Frontal cortex (tissue), 4 donors: ENCODE measurements at places on chromosomes 1 and 21. TPM values are rescaled to one million over a fixed set of nuclear protein-coding genes. Genes with fewer than 3 reads are reported as not detected.

- DNase-seq, result no peak
Observed at GRCh38 chr21:28893687-28894086, 99.0 kb downstream of the LTN1 start.

GRCh38 chr21:45601551-45601950 is 42.0 kb upstream of the PCBP3 start:
- DNase-seq, result no peak

HEATR1 gene
- total RNA-seq, result 33.4 TPM

DNA sequence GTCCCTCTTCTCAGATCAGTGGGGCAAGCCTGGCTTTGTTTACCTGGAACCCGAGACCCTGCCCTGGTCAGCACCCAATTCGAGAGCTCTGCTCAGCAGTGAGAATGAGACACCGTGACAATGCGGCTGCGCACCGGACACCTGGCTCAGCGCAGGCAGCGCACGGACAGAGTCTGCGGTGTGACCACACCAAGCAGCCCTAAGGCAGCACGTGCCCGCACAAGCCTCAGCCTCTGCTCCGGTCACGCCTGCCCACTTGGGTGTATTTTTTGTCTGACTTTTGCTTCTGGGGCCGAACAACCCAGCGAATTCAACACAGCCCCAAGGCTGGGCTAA is 4.7 kb downstream of the KRTAP10-8 start:
- DNase-seq, result no peak
